ENCODE measurements at places on chromosomes 5 and 9.

- no peak for DNase-seq
Measured at GRCh38 chr9:124038239-124038638, 26.7 kb downstream of the LHX2 start.

- no peak for DNase-seq
Measured at GRCh38 chr5:39816866-39817265, 392.1 kb upstream of the DAB2 start.

DNA sequence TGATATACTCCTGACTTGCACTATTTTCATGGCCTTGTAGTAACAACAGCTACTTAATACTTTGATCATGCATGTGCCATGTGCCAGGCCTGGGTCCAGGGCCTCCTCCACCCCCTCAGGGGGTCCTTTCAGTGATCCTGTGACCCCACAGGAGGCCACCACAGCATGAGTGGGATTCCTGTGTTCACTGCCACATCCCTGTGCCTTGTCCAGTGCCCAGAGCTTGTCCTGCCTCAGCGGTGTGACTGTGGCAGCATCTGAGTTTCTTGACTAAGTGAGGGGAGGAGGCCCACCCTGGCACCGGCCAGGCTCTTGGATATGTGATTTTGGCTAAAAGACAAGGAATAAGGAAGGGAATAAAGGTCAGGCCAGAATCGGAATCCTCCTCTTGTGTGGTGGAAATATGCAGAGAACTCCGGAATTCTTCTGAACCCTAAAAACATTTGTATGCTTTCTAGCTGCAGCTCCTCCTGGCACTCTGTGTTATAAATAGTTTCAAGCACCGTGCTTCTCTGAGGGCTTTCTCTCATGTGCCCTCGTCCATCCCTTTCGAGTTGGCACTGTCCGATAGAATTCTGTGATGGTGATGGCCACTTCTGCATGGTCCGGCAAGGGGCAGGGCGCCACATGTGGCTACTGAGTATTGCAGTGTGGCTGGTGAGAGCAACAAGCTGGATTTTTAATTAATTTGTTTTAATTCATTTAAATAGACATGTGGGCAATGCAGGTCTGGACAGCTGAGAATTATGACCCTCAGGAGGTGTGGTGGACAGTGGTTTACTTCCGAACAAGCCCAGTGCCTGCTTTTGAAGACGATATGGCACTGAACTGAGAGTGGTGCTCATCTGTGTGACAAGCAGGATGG, 31.8 kb downstream of the TENT4A start:
- no peak for DNase-seq

GRCh38 chr9:134917431-134918373, at the start of gene FCN1:
Gene FCN1, minus strand, starts transcription at chr9:134917912. Its CDS starts 41 bp downstream, at chr9:134917871.
- DNase-seq, result no peak

DNA sequence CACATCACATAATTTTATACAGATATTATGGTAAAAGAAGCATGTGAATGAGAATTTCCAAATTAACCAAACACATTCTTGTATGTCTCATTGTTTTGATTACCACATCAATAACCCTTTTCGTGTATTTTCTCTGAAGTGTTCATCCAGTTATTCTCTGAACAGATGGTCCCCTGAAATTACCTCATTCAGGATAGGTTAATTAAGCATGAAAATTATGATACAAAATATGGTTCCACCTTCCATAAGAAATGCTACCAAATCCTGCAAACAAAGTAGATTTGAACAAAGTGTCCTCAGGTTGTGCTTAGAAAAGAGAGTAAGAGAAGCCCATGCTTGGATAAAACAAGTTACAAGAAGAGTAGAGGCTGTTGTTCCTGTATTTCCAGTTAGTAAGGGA, 83.1 kb upstream of the LMNB1 start:
- no peak for DNase-seq

- DNase-seq, result no peak
Measured at GRCh38 chr9:93580654-93581380, 4.4 kb downstream of the PHF2 start.

DNA sequence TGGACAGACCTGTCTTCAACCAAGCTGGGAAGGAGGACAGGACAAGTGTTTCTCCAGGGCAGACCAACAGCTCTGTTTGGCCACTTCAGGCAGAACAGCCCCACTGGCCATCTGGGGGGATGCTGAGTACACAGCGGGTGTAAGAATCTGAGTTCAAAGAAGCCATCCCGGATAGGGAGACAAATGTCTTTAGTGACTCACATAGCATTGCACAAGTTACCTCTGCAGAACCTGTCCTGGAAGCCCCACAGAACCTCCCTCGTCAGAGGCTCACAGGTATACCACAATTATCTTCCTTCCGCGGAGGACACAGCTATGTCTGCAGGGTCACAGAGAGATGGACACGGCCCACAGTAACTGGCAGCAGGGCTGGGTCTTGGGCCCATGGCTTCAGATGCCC, 2.0 kb downstream of the OR2V2 start:
- no peak for DNase-seq

GRCh38 chr9:14451949-14452348, 138.0 kb upstream of the NFIB start:
- DNase-seq, result no peak

- no peak for DNase-seq
Measured at GRCh38 chr5:160479926-160480325, 58.3 kb downstream of the PTTG1 start.

DNA sequence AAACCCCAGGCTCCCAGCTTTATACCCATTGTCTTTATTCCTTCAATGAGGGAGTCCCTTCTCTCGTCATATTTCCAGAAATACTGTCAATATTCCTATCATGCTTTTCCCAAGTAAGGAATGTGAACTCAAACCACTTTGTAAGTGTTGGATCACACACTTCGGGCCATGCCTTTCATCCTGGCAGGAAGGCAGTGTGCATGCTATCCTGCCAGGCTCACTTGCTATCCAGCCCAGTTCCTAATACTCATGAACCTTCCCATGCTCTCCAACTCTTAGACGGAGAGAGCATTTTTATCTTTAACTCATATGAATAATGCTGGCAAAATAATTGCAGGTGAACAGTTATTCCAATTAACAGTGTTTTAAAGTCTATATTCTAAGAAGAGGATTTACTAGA, 639.9 kb upstream of the ACO1 start:
- DNase-seq, result no peak

DNA sequence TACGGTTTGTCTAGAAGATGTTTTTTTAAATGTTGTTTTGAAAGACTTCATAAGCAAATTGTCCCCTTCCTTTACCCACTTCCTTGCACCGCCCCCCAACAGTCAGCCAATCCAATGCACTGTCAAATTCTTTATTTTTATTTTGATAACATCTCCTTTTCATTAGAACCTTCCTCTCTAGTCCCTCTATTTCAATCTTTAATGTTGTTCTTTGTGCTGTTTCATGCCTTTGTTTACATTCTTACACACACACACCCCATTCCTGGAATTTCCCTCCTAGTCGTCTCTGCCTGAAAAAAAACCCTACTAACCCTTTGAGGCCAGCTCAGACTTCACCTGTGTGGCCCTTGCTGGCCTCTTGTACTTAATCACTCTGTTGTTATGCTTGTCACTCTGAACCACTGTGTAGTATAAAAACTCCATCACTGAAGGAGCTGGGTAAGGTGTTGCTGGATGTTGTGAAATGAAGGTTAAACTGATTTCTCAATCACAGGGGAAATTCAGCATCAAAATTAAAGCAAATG, 133.4 kb downstream of the UGCG start:
- no peak for DNase-seq

- no peak for DNase-seq
Measured at GRCh38 chr5:121987052-121987684, 25.4 kb downstream of the SRFBP1 start.

GRCh38 chr9:108863891-108864290, 1.8 kb downstream of the ACTL7A start:
- DNase-seq, result no peak

DNA sequence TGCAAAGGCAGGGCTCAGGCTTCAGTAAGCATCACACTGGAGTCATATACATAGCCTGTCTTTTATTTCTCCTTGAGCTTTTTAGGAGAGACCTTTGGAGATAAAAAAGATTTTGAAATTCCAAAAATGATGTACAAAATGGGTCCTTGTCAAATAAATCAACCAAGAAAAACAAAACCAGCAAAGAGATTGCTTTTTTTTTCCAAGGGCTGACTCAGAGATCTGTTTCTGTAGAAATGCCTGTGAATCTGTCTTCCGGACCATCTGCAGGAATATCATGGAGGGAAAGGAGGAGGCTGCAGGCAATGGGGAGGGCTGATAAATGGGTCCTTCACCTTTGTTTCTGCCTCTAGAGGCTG, 77.4 kb downstream of the SLIT3 start:
- DNase-seq, result no peak

GRCh38 chr9:4962085-4962484, 23.0 kb upstream of the JAK2 start:
- no peak for DNase-seq

DNA sequence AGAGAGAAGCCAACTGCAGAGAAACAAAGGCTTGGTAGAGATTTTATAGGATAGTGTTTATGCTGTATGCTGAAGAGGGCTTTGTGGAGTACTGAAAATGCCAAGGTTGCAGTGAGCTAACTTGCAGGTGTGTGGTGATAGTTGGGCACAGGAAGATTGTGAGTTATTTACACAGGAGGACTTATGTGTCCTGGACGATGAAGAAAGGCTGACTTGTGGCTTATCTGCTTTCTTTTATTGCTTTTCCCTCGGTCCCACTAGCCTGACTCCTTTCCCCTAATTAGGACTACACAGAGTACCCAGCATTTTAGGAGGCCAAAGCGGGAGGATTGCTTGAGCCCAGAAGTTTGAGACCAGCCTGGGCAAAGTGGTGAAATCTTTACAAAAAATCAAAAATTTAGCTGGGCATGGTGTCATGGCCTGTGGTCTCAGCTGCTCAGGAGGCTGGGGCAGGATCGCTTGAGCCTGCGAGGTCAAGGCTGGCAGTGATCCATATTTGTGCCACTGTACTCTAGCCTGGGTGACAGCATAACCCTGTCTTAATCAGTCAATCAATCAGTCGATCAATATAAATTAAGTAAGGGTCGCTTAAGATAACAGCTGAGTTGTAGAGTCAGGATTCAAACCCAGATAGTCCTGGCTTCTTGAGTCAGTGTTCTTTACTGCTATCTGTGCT, 61.9 kb downstream of the UBE2R2 start:
- no peak for DNase-seq

GRCh38 chr9:84900421-84900820, 230.9 kb downstream of the NTRK2 start:
- no peak for DNase-seq

DNA sequence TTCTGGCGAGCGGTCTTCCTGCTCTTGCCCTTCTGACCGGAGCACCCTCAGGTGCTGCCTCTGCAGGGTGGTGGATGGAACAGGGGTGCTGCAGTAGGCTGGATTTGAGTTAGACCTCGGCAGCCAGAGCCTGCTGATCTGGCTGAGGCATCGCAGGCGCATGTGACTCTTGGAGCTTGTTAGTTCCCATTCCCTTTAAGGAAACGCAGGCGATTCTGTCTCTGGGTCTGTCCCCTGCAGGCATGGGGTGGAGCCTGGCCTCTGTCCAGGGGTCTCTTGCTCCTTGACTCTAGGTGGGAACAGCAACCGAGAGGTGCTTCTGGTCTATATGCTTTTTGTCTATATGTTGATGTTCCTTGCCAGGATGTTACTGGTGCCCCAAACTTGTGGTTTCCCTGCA, 3.1 kb downstream of the WNK2 start:
- no peak for DNase-seq

DNA sequence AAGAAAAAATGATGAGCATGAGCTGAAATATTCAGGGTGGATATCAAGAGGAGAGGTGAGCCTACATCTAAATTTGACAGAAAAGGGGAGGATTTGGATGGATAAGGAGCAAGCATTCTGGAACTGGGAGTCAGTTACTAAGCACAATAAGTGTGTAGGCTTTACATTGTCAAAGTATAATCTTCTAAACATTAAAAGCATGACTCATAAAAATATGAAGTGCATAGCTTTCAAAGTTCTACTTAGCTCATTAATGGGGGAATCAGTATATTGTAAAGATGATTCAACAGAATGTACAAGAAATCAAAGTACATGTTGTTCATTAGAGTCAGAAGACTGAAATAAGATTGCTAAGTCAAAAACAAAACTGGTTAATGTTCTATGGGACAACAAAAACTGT, 248.0 kb upstream of the GAS1 start:
- DNase-seq, result no peak

GRCh38 chr5:171391996-171392577, 4.4 kb downstream of the NPM1 start:
- no peak for DNase-seq

DNA sequence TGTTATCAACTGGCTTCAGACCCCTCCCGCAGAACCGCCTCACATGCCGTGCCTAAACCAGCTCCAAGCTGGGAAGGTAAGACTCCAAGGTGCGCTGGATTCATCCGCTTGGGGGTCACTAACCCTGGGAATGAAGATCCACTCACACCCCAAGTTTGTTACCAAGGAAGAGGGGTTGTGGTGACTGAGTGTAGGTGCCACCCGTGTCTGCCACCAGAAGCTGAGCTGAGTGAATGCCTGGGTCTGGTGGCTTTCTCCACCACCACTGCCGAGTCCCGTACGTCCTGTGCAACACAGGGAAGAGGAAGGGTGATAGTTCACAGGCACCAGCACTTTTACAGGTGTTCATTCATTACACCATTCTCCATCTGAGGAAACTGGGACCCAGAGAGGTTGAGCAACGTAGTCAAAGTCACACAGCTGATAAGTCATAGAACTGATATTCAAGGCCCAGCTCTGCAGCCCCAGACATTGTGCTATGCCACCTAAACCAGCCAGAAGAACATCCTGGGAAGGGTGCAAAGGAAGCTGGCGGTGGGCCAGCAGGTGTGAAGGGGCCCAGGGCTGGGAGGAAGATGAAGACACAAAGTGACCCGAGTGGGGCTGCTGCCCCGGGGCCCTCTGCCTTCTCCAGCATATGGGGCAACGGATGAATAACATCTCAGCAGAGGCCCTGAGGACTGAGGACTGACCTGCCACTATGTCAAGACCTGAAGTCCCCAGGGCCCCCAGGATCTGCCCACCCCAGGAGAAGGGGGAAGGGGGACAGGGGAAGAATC, 70.9 kb upstream of the PPP1R26 start:
- no peak for DNase-seq

DNA sequence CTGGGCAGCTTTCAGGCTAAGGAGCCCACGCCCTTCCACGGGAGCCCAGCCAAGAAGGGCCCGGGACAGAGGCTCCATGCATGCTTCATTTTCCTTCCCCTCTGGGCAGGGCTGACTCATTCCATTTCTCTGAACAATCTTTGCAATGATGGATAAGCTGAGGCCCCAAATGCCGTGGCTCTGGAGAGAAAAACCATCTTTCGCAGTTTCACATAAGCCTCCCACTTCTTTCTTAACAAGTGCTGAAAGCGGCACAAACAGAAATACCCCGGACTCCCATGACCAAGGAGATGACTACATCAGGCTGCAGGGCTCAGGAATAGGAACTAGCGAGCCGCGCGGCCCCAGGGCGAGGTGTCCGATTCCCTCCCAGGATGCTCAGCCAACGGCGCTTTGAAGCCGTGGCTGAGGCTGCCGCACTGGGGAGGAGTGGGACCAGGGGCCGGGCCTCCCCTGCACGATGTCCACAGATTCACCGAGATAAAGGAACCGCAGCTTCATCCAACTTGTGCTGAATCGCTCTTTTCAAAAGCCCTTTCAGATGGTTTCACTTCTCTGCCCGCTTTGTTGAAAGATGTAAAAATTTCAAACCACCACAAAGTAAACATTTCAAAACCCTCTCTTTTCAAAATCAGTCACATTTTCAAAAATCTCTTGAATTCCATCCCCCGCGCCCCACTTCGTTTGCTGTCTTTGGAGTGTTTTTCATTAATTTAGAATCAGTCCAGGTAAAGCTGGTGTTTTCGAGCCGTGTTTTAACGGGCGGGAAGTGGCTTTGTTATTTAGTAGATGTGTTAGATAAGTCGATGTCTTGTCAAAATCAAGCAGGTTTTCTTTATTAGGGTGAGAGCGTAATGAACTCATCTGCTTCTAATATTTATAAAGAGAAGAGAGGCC, 96.5 kb upstream of the LMX1B start:
- DNase-seq, result no peak

Data from T-helper 2 cell (primary cell).